ENCODE measurements at places on chromosomes 5 and 9.

DNA sequence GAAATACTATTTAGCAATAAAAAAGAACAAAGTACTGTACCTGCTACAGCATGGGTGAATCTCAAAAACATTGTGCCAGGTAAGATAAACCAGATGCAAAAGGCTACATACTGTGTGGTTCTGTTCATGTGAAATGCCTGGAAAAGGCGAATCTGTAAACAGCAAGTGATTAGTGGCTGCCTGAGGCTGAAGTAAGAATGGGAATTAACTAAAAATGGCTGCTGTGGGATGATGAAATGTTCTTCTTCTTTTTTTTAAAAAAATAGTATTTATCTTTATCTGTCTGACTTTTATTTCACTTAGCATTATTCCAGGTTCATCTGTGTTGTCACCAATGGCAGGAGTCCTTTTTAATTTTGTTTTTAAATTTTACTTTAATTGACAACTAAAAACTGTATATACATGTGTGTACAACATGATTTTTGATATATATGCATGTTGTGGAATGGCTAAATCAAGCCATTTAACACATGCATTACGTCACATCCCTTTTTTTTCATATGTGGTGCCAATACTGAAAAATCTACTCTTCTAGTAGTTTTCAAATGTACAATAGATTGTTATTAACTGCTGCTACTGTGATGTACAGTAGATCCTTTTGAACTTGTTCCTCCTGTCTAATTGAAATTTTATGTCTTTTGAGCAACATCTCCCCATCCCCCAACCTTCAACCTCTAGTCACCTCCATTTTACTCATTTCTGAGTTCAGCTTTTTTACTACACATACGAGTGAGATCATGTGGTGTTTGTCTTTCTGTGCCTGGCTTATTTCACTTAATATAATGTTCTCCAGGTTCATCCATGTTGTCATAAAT, 62.9 kb upstream of the TNFAIP8 start:
- no peak for DNase-seq

DNA sequence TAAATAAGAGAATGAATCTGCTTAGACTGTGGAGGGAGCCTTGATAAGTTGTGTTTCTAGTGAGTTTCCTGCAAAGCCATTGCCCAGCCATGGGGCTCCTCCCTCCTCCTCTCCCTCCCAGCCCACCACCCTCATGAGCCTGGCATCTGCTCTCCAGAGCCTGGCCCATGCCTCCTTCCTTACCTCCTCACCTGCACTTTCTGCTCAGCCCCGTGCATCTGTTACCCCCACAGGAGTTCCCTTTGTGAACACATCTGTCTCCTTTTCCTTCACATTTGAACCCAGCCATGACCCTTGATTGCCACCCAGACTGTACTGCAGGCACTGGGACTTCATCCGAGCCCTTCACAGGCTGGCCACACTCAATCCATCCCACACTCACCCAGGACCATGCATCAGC, 395.6 kb downstream of the IRX2 start:
- DNase-seq = no peak

DNA sequence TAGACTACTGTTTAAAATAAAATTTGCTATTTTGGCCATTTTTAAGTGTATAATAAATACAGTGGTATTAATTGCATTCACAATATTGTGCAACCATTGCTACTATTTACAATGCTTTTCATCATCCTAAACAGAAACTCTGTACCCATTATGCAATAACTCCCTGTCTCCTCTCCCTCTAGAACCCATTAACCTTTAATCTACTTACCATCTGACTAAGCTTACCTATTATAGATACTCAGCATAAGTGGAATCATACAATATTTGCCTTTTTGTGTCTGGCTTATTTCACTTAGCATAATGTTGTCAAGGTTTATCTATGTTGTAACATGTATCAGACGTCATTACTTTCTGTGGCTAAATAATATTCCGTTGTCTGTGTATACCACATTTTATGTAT, 25.9 kb downstream of the CD14 start:
- no peak for DNase-seq

DNA sequence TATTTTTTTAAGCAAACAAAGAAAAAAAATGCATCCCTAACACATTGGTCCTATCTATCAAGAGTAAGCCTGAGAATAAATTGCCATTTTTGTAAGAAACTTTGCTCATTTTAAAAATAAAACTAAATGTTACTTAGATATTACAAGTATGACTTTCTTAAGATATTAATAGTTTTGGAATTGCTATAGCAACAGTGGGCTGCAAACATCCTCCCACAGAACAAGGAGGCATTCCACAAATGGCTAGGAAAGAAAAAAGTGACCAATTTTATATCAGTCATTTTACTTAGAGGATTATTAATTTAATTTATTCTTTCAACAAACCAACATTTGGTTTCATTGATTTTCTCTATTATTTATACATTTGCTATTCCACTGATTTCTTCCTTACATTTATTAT, 63.7 kb downstream of the LURAP1L start:
- no peak for DNase-seq

DNA sequence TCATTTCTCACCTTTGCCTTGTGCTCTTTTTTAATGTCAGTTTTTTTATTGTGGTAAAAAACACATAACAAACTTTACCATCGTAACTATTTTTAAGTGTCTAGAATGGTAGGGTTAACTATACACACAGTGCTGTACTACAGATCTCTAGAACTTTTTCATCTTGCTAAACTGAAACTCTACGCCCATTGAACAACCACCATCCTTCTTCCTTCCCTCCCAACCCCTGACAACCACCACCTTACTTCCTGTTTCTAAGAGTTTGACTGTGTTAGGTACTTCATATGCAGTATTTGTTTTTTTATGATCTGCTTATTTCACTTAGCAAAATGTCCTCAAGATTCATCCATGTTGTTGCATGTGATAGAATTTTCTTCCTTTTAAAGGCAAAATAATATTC, 54.9 kb downstream of the PSAT1 start:
- DNase-seq = no peak

- no peak for DNase-seq
Measured at GRCh38 chr5:175789670-175790069, 81.7 kb upstream of the CPLX2 start.

GRCh38 chr5:78638423-78638822, 10.1 kb downstream of the LHFPL2 start:
- no peak for DNase-seq

DNA sequence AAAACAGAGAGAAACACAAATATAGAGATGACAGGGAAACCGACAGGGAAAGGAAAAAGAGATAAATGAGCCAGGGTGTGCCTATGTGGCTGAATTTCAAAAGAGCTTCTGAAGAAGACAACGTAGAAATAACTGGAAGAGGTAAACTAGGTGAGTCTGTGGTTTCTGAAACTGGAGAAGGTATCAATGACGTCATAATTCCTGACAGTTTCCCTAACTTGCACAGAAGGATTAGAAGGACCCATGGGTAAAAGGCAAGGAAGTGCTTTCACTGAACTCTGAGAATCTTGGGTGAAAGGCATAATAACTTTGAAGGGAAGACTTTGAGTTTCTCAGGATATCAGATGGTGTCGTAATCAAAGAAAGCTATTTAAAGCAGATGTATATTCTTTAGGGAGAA, 790.8 kb upstream of the NUDT12 start:
- no peak for DNase-seq

- DNase-seq = no peak
Measured at GRCh38 chr9:77803423-77803822, 155.3 kb upstream of the GNA14 start.

DNA sequence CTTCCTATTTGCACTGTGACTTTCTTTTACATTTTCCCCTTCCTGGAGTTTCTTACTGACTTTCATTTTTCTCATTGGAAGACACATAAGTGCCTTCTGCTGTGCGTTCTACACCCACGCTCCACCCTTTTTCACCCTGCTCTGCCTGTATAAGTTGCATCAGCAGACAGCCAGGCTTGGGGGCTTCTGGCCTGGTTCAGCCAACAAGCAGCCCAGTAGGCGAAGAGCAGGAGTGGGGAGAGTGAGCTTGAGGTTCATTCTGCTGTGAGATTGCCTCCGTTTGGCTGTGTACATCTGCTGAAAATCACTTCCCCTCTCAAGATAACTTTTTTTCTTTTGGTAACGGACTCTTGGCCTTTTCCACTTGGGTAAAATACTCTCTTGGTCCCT, 38.4 kb downstream of the RASGRF2 start:
- DNase-seq = no peak

DNA sequence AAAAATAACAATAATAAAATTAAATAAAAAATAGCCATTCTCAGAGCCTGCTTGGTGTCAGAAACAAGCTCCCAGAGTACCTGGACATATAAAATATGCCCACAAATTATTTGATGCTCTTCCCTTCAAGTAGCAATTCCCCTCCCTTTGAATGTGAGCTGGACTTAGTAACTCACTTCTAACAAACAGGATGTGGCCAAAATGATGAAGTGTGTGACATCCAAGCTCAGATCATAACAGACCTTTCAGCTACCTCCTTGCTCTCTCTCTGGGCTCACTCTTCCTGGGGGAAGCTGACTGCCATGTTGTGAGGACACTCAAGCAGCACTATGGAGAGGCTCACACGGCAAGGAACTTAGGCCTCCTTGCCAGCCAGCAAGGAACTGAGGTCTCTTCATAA, 69.0 kb downstream of the SPRY4 start:
- no peak for DNase-seq

DNA sequence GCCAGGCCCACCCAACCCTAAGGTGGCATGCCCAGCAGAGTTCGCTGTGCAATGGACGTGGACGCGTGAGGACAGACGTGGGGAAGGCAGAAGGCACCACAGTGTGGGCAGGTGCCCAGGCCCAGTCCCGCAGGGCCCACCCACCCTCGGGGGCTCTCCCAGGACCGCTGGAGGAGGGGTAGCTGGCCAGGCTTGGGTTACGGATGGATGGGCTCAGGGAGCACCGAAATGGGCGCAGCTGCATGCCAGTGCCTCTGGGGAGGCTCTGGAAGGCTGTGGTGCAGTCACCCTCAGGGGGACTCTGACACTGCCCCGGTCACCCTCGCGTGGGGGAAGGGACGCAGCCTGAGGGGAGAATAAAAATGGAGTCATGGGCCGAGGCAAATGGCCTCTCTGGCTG, 9.6 kb upstream of the GPSM1 start:
- DNase-seq = no peak

- DNase-seq = no peak
Measured at GRCh38 chr9:15856591-15856990, 303.7 kb downstream of the CCDC171 start.

DNA sequence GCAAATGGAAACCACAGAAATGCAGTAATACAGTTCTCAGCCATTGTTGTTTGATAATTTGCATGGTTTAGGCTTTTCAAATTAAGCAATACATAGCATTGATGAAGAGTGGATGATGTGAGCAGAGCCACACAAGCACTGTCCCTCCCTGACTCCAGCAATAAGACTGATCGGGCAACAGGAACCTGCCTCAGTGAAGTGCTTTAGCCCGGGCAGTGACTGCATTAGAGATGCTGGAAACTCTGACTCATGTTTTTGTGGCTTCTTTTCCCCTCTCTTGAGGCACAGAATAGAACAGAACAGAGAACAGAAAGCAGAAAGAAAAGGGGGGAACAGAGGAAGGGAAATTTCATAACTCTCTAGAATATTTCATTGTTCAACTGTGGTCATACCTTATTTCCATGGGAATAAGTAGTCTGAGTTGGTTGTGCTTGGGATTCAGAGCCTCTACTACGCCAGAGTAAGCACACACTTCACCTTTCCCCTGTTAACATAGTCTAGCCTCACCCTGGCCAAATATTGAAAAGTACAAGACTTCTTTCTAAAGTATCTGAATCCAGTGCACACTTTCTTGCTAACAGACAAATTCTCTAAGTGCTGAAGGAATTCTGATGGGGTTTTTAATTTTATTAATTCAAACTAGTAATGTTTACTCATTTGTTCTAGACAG, 164.8 kb upstream of the VCAN start:
- DNase-seq = no peak

GRCh38 chr9:77839459-77840140, 191.5 kb upstream of the GNA14 start:
- no peak for DNase-seq

- no peak for DNase-seq
Measured at GRCh38 chr5:43019291-43019613, 20.9 kb downstream of the ANXA2R start.

GRCh38 chr9:135986605-135987004, 25.4 kb upstream of the UBAC1 start:
- no peak for DNase-seq

Measured in activated CD4-positive, CD25-positive, alpha-beta regulatory T cell treated with anti-CD3 and anti-CD28 coated beads, Interleukin-2, amount 50 U/mL, for 16 hours (primary cell).